ENCODE measurements at places on chromosomes 4 and X.

DNA sequence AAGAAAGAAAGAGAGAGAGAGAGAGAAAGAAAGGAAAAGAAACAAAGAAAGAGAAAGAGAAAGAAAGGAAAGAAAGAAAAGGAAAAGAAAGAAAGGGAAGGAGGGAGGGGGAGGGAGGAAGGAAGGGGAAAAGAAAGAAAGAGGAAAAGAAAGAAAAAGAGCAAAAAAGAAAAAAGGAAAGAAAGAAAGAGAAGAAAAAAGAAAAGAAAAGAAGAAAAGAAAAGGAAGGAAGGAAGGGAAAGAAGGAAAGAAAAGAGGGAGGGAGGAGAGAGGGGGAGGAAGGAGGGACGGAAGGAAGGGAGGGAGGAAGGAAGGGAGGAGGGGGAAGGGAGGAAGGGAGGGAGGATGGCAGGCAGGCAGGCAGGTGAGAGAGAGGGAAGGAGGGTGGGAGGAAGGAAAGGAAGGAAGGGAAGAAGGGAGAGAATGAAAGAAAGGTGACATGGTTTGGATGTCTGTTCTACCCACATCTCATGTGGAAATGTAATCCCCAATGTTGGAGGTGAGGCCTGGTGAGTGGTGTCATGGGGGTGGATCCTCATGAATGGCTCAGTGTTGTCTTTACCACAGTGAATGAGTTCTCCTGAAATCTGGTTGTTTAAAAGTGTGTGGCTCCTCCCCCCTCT is 83.0 kb upstream of the DCLK2 start:
- no peak for DNase-seq

DNA sequence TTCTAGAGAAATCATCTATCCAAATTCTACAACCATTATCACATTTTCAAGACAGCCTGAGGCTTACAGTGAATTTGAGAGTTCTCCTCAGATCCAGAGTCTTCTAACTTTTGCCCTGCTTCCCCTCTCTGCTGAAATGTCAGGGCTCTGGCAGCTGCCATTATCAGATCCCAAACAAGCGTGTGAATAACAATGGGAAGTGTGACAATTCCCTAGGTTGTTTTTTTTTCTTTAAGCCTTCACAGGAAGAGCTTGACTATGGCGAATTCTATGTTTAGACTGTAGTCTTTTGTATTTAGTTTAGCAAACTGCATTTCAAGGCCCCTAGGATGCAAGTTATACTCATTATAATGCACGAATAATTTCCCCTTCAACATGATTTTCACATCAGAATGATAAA is 61.3 kb upstream of the KDR start:
- DNase-seq: no peak

DNA sequence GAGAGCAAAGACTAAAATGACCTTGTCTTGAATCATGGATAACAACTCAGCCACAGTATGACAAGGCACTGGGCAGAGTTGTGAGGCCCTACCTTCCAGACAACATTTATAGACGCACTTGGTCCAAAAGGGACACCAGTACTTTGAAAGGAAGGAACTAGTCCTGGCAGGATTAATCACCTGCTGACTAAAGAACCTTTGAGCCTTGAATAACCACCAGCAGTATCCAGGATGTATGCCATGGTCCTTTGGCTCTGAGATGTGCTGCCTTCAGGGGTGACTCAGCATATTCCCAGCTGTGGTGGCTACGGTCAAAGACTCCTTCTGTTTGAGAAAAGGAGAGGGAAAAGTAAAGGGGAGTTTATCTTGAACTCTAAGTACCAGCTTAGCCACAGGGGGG is 118.1 kb upstream of the PRR32 start:
- no peak for DNase-seq

DNA sequence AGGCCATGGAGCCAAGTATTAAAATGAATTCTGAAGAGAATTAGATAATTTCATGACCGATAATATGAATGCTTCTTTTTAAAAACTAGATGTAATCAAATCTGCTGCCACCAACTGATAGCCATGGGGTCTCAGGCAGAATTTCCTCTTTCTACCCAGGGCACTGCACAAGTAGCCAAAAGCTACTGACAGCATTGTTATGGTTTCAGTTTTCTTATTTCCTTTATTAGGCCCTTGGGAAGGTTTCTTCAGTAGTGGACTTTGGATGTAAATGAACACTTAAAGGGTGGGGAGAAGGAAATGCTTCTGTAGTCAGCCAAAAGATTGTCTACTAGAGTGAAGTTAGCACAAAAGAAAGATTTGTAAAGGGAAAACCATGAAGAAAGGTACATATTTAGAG is 686.0 kb downstream of the ADGRL3 start:
- DNase-seq: no peak

DNA sequence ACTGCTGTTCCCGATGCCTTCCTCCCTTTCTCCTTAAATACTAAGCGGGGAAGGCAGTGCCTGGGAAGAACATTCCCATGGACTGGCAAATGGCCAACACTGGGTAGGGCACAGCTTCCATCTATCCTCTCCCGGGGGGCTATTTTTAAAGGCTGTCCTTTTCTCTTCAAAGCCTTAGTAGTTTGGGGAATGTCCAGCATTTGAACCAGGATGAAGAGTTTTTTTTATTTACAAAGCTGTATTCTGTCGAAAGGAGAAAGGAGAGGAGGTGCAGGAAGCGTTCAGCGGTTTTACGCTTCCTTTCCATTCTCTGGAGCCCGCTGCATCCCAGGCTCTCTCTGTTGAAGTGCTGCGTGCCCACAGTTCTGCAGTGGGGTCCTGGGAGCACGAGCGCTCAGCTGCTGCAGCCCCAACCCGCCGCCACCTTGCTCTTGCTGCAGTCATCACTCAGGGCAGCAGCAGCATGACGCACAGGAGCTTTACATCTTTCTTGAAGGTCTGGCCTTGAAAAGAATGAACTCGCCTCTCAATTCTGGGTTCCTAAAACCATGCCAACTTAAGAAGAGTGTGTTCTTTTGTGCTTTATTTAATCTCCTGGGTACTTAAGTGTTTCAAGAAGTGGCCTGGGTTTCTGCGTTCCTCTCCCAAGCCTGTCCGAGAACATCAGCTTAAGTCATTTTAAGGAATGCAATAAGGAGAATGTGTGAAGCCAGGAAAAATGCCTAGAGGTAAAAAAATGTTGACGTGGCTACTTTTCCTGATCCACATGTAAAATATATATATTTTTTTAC is 427.2 kb downstream of the MAPK10 start:
- DNase-seq: peak; percentile 29

- DNase-seq: no peak
These were observed 147.2 kb upstream of the MXRA5 start for GRCh38 chrX:3493605-3494004.

- DNase-seq: no peak
These were observed 350.1 kb downstream of the AR start for GRCh38 chrX:67893931-67894330.

DNA sequence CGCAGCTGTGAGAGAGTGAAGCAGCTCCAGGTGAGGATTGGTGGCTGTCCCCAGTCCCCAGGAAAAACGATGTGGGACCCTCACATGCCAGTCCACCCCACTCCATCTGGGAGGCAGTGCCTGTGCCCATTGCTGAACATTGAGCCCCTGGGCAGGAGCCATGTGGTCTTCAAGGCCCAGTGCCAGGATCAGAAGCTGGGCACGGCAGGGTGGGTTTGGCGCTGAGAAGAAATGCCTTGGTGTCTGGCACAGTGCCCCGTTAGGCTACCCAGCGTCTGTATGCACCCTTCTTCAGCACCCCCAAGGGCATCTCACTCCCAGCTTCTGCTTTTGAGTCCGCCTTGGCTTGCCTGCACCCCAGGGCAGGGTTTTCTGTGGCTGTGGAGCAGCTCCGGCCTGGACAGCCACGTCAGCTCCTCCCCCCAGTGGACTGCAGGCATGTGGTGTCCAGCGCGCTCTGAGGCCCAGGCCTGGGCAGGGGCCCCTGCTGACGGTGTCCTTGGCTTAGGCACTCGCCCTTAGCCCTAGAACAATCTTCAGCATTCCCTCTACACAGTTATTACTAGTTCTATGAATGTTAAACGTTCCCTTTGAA is 28.6 kb downstream of the RGS12 start:
- no peak for DNase-seq

DNA sequence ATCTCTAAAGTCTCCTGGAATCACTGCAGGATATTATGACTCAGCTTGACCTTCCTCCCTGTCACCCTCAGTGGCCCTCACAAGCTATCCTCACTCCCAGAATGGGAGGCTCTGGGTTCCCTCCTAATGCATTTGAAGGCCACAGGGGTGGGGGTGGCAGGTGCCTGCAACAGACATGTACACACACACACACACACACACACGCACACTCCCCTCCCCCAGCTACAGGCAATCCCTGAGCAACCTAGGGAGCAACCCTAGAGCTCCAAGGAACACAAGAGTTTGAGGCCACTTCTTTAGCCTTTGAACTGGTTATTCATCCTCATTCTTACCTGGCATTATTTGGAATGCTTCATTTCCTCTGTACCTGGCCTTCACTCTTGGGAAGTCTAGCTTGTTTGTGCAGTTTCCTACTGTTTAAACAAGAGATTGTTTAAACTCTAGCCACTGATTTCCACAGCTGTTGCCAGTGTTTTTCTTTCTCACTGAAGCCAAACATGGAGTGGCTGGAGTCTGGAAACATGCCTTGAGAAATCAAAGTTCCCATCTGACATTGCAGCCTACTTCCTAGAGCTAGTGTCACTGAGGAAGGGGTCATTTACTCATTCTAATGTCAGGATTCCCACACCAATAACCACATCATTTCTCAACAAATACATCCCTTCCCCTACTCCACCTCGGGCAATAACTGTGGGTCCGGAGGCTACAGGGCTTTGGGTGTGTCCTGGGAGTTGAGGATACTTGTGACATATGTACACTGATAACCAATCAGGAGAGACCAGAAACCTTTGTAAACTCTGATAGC is 37.7 kb downstream of the MAOA start:
- no peak for DNase-seq

- DNase-seq: no peak
These were observed 21.1 kb downstream of the SYTL4 start for GRCh38 chrX:100710816-100711215.

- DNase-seq: peak; percentile 1
These were observed 16.6 kb downstream of the GPKOW start for GRCh38 chrX:49106930-49107329.

DNA sequence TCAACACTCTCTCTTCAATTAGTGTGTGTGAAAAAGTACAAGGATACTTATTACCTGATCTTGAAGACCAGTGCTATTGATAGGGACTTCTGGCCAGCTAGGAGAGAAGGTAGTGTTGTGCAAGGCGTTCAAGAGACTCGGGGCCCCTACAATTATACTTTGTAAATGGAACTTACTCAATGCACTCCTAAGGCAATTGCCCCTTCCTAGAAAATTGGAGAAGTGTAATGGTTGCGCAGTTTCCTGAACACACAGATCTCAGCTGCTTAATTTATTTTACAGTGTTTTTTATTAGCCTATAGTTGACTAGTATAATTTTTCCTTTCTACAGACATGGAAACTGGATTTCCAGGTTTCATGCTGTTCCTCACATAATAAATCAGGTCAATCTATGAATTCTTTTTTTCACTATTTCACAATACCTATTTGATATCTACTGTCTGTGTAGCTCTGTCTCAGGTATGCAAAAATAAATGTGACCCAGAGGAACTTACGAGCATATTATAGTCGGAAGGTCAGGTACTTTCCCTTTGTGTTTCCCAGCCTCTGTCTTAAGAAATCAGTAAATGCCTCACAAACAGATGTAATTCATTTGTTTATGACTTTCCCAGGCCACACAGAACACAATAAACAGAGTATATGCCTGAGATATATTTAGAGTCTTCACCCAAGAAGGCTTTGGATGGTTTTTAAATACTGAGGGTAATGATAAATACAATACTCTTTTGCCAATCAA is 89.1 kb upstream of the TET2 start:
- DNase-seq: no peak

GRCh38 chr4:3114377-3114776 is 39.9 kb downstream of the HTT start:
- no peak for DNase-seq

- no peak for DNase-seq
These were observed 111.0 kb downstream of the CPE start for GRCh38 chr4:165489786-165490185.

DNA sequence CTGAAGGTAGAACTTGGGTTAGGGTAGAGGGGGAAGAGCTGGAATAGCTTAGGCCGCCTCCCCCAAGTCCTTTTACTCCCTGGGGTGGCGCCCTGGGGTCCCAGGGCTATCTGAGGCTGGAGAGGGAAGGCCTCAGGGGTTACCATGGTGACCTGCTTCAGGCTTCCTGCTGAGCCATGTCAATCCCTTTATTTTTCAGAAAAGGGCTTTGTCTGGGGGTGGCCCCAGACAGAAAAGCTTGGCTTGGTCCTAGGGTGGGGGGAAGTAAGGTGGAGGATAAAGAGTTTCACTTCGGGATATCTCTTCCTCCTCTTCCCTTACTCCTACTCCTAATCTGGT is 6.3 kb downstream of the EFNB1 start:
- no peak for DNase-seq

DNA sequence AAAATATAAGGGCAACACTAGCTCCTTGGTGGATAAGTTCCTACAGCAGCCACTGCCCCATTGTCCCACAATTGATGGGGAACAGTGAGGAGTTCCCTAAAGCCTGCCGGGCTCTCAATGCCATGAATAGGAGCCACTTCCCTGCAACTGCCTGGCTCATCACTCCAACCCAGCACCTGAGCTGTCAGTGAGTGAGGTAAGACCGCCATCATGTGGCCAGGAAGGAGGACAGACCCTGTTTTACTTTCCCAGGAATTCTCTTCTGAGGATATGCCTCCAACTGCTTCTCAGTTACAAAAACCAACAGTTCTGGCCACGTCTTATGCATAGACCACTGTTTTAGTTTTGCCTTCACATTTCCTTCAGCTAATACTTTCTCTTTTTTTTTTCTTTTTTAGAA is 45.5 kb downstream of the SRPX start:
- no peak for DNase-seq

- DNase-seq: no peak
These were observed 145.5 kb downstream of the FAM13A start for GRCh38 chr4:88911246-88912212.

All from fibroblast of skin of left quadriceps (primary cell).